ENCODE measurements at places on chromosomes 4 and X.

DNA sequence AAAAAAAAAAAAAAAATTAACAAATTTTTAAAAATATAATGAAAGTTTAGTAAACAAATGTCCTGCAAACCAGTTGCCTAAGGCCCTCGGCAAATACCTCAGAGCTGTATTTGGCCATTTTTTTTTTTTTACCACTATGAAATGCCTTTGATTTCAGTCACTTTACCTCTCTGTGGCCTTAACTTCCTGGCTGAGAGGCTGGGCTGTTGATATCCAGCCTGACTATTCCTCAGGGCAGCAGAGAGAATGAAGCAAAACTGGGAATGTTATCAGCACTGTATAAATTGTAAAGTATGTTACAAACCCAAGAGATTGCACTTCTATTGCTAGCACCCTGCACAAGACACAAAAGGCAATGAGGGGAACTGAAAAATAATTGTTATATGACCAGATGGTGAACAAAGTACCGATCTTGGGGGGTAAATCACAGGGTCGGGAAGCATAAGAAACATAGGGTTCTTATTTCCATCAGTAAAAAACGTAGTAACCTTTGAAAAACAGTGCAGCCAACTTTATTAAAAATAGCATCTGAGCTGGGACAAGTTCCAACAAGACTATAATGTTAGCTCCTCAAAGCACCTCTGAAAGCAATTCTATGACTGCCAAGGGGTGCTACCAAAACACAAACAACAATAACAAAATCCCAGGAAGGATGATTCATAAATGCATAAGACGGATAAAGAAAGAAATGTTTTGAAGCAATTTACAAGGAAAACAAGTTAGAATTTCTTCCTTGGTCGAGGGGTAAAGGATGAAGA, 18.1 kb downstream of the USP46 start:
- DNase-seq: no peak

GRCh38 chr4:40502934-40503333, 126.7 kb downstream of the RBM47 start:
- DNase-seq: no peak

DNA sequence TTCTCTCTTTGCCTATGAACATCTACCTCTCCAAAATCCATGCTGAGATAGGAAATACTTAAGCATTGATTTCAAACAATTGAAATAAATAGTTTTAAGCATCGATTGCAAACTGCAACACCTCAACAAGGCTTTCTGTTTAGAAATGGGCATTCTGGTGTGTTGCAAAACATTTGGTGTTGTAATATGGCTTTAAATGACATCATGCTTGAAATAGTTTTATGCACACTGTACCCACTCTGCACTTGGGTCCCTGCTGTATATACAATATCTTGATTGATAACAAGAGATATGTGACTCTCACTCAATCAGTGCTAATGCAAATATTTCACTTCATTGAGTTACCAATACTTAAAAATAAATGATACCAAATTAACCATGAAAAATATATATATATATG, 964.9 kb upstream of the GRIA3 start:
- no peak for DNase-seq

- DNase-seq: no peak
Observed at GRCh38 chr4:128688846-128689437, 120.6 kb upstream of the JADE1 start.

DNA sequence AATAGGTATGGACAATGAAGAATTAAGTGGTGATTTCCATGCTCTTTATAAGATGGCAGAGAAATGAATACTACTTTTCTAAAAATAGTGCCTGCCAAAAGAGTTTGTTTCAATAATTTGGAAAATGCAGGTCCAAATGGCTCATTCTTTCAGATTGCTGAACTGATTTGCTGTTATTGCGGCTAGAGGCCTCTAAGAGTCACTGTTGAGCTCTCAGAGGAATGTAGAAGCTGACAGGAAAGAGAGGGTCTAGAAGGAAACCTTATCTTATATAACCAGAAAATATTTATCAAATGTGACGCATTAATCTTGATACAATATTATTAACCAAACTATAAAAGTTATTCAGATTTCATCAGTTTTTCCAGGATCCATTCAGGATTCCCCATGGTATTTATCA, 65.7 kb upstream of the PAGE1 start:
- DNase-seq: no peak

DNA sequence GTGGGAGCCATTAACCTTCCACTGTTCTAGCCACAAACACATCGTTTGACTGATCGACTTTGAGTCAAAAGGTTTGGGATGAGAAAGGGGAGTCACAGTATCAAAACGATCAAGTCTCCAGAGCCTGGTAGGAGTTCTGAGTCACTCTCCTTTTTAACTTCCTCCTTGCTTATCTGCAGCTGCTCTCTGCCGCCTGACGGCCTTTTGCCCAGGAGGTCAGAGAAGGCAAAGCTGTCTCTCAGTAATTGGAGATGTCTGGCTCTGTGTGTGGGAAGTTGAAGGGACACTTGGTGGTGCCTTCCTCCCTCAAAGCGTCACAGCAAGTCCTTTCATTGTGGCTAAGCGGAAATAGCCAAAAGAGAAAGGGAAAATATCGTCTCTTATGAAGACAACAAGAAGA, 63.1 kb downstream of the ANOS1 start:
- no peak for DNase-seq

- no peak for DNase-seq
Observed at GRCh38 chr4:16140231-16140878, 56.5 kb upstream of the PROM1 start.

GRCh38 chr4:155722816-155723499, 35.9 kb upstream of the GUCY1B1 start:
- DNase-seq: peak; percentile 71

DNA sequence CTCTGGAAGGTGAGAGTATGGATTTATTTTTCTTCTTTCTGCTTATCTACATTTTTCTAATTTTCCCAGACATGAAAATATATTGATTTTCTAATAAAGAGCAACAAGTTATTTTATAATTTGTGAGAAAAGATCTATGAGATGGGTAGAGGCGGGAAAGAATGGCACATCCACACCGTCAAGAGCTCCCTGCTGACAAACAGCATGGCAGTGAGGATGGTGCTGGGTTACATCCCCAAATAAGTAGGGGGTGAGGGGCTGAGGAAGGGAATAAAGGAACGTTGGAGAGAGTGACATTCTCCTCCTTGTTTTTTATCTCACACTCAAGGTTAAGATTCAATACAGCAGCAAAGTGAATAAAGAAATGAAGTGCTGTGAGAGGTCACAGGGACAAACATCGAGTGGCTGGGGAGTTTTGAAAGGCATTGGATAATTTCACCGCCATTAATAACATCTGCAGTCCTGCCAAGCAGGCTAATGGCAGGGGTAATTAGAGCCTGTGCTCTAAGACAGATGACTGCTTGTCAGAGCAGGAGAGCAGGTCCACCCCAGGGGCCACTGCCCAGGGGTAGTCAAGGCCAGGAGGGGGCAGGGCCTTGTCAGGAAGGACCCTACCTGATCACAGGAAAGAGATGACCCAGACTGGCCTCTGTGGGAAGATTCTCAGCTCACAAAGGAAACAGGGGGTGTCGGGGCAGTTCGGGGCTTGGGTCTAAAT, 323.8 kb downstream of the FBXW7 start:
- DNase-seq: no peak

DNA sequence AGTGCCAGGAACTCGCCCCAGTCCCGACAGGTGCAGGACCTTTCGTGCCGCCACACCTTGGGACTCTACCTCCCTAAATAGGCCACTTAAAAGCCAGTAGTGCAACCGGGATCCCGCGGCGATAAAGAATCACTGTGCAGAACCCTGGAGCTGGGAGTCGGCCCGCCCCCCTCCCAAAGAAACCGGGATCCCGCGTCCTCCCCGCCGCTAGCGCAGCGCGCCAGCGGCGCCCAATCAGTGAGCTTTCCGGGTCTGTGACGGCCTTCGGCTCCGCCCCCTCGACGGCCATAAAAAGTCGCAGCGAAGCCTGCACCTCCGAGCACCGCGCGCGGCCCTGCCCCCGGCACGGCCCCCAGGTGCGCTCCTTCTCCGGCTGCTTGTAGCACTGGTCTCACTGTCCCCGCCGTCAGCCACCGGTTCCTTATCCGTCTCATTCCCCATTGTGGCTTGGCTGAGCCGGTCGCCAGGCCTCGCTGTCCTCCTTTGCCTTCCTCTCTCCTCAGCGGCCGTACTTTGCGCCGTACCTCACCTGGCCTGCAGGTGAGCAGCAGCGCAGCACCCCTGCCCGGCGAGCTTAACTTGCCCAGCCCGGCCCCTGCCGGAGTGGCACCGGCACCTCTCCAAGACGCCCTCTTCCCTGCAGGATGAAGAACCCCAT, at the start of gene LRAT:
TSS of gene LRAT (plus strand) at position 318 of the 658 bp plus-strand sequence. CDS start at position 645, 327 bp downstream.
- DNase-seq: peak; percentile 44

DNA sequence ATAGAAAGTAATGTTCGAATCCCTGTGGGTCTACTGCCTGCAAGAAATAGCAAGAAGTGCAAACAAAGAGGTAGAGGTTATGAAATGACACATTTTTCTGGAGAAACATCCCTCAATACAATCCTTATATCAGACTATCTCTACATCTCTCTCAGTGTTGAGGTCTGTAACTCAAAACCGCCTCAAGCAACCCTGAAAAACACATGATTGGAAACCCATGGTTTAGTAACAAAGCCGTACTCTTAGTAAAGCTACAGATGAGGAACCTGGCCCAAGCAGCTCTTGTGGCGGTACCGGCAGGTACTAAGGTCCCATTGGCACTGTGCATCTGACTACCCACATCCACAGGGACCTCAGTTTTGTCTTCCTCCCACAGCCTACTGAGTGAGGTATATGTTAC, 53.9 kb downstream of the IRF2 start:
- no peak for DNase-seq

- no peak for DNase-seq
Observed at GRCh38 chr4:138646383-138646782, 369.2 kb upstream of the NOCT start.

- no peak for DNase-seq
Observed at GRCh38 chr4:31791666-31792065, 1071.5 kb downstream of the PCDH7 start.

DNA sequence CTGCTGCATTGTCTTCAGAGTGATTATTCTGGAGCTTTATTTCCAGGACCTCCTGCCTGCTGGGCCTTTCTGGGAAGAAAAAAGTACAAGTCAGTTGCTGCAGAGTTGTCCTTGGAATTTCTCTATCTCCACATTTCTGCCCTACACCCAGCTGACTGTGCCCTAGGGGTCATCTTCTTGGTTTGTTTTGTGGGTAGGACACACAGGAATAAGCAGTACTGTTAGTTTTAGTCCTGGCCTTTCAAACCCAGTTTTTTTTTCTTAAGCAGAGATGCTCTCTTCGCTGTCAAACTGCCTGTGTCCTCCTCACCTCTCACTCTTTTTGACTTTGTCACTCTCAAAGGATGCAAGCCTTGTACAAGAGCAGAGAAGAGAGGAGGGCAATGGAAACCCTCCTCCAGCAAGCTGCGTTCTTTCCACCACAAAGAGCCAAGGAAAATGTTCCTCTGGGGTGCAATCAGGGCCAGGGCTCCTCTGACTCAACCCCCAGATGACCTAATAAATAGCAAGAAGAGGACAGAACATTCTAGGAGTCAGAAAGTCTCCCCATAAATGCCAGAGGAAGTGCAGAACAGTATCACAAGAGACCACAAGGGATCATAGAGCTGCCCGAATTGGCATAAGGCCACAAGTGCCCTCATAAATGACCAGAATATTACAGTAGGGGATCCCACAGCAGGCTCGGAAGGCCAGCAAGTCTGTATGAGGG, 186.2 kb downstream of the RCHY1 start:
- DNase-seq: no peak

GRCh38 chrX:21708116-21708515, 49.8 kb downstream of the SMPX start:
- DNase-seq: no peak

Measured in kidney glomerular epithelial cell (primary cell).